Esophagus muscularis mucosa (tissue), 4 donors: ENCODE measurements at places on chromosomes 11 and 22.

DNA sequence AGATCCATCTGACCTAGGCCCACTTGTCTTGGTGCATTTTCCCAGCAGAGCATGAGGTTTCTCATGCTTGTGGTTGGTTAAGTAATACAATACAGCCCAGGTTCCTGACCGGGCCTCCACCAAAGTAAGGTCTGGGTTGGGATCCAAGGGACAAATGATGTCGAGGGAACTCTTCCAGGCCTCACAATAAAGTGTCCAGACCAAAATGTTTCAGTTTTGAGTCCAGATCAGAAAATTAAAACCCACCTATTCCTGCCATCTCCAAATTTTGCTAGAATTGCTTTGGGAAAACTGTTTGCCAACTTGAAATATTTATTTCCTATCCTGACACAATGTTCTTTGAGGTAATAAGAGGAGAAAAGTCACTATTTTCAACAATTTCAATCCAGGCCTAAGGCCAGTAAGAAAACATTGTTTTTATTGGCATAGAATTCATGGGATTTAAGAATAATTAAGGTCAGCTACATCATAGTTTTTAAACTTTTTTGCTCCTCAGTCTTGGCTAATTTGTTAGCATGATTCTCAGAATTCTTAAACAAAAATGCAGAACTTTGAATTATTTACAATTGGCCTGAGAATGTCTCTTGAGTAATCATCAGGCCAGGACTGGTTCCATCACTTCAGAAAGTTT lies 51.4 kb downstream of the ME3 start:
- no peak for DNase-seq

DNA sequence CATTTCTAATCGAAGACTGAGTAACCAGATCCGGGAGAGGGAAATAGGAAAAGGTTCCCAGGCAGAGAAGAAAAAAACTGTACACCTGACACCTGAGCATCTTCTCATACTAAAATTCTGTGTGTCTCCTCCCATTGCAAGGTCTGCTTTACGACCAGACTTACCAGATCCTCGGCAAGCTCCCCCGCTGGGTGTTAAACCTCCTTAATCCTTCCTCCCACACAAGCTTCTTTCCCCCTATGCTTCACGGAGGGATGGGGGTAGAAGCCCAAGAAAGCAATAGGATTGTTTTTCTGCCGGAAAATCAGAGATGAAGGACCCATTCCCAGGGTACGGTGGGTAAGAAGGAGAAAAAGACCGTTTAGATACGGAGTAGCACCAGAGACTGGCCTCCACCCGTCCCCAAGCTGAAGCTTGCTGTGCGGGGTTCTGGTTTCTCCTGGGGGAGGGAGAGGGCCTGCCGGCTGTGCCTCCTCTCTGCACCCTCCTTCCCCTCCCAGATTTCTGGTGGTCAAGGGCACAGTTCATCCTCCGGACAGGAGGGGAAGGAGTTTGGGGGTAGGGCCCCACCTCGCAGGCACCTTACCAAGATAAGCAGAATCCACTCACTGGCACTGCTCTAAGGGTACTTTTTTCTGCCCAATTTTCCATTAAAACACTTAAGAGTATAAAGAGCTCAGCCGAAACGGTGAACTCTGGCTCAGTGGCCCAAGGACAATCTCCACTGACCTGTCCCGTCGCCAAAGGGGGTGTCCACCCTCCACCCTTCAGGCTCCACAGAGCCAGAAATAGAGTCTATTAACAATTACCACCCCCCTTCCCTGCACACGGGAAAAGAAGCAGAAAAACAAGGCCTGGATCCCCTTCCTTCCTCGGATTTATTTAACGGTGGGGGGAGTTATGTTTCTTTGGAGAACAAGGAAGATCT lies 1.2 kb downstream of the TOB2 start:
- DNase-seq: no peak

DNA sequence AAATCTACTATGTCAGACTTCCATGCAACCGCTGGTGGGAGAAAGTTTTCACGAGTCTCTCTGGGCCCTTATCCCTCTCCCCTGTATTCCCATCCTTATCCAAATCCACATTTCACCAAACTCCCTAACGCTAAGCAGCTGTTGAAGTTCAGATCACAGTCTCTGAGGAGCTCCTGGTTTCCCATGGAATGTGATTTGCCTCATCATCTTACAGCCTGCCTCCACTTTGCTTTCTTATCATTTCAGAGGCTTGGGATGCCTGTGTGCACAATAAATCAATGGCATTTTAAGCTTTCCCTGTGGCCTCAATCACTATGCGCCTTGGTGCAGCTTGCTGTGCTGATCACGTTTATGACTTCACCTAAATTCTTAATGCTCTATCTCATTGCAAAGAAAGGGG lies 352.4 kb upstream of the FAT3 start:
- no peak for DNase-seq

DNA sequence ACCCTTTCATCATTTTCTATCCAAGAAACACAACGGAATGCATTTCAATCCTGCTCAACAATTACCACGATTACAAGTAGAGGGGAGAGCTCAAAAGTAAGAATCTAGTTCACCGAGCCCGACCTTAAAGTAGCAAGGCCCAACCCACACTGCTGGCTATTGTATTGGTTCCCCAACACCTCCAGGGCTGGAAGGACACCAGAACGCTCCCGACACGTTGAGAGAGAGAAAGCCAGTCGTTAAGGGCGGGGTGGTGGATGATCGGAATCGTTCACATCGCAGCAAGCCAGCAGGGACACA lies 690 bp downstream of the CKAP5 start:
- DNase-seq: no peak

- no peak for DNase-seq
These were observed 20.1 kb downstream of the TSSC4 start for GRCh38 chr11:2420502-2421225.

- no peak for DNase-seq
These were observed 123.2 kb upstream of the SORL1-AS1 start for GRCh38 chr11:121575963-121576290.
